DMS79 (cell line): ENCODE measurements at places on chromosomes 3 and 15.

DNA sequence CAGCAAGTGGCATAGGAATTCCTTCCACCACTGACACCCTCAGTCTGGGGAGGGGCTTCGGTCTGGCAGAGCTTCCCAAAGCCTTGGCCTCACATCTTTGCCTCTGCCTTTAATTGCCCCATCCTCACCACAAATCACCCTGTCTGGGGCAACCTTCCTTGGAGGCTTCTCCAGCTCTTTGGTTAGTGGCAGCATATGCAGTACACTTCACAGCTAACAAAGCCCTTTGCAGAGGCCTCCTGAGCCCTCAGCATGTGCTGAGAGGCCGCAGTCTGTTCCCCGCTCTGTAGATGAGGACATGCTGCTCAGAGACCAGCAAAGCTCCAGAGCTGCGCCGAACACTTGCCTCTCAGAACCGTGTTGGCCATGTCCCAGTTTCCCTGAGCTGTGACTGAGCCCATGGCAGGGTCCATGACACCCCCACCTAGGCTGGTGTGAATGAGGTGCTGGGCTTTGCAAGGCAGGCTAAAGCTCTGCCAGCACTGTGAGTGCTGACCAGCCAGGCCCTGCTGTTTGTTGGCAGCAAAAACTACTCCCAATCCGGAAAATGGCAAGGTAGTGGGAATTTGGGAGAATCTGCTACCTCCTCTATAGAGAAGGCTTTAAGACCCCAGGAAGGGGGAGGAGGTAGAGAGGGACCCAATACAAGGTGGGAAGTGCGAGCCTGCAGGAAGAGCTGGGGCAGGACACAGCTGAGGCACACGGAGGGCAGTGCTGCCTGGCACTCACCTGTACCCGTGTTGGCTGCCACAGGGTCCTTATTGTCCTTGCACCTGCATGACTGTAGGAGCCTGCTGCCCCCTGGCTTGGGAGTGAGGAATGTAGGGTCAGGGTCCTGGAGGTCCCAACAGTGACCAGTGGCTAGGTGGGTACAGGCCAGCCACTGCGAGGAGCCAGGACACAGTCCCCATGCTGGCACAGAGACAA, 8.4 kb upstream of the KLF15 start:
- DNase-seq, result no peak

GRCh38 chr3:117743993-117744392, 1034.4 kb downstream of the TUSC7 start:
- no peak for DNase-seq

DNA sequence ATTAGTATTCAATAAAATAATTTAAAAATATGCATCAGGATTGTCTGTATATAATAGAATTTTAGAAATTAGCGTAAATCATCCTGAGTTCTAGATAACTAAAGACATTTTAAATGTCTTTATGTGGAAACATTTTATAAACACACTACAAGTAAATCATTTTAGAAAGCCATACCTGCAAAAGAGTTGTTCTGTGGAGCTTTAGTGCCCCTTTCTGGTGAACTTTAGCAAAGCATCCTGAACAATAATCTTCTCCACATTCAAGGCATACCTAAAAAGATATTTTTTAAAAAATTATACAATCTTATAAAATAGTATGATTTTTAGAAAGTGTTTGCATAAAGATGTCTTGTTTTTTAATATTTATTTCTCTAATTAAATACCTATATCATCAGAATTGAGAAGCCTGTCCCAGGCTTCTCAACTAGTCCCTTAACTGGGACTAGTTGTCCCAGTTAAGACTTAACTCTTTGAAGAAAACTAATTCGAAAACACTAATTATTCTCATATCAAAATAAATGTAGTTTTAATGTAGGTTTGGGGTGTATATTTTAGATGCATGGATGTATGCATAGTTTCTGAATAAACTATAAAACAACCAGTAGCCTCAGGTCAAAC, 29.7 kb downstream of the ZBBX start:
- no peak for DNase-seq

- no peak for DNase-seq
These were observed 599.5 kb downstream of the FHIT start for GRCh38 chr3:60651799-60652198.

GRCh38 chr3:28406241-28406640, 57.6 kb upstream of the AZI2 start:
- no peak for DNase-seq

GRCh38 chr15:40104296-40104864, 4.3 kb downstream of the BMF start:
- DNase-seq, result no peak
